Tongue (tissue), 3 donors: ENCODE measurements at places on chromosomes 1 and 21. TPM values are rescaled to one million over a fixed set of nuclear protein-coding genes. Genes with fewer than 3 reads are reported as not detected.

Gene SPATA1
- total RNA-seq, result 1.1 TPM

Gene MROH9
- not detected for total RNA-seq

Gene PARS2
- 5.8 TPM for total RNA-seq

Gene FCRLA
- 1.4 TPM for total RNA-seq

Gene TINAGL1
- total RNA-seq, result 56.0 TPM

Gene MYOC
- 0.92 TPM for total RNA-seq

Gene LAMB3
- total RNA-seq, result 26.9 TPM

Gene EPS15
- total RNA-seq, result 64.3 TPM

Gene ITPKB
- 34.2 TPM for total RNA-seq

Gene NEXN
- total RNA-seq, result 70.8 TPM
